ENCODE measurements at places on chromosomes 3 and 15. TPM values are rescaled to one million over a fixed set of nuclear protein-coding genes. Genes with fewer than 3 reads are reported as not detected.

- no peaks in the 10 kb centered on the region for H3K4me1 ChIP-seq
- DNase-seq: no peak
- no peak overlapping the region for H3K27ac ChIP-seq
- H3K27me3 ChIP-seq: no peaks in the 10 kb centered on the region
- no peaks in the 10 kb centered on the region for H3K36me3 ChIP-seq
- H3K4me3 ChIP-seq: no peak overlapping the region
These were observed 1188.0 kb upstream of the ALCAM start for GRCh38 chr3:104178680-104179079.

- H3K36me3 ChIP-seq: no peaks in the 10 kb centered on the region
- H3K4me3 ChIP-seq: no peak overlapping the region
- H3K27me3 ChIP-seq: no peaks in the 10 kb centered on the region
- no peaks in the 10 kb centered on the region for H3K4me1 ChIP-seq
- no peak for DNase-seq
These were observed 5.7 kb downstream of the TMEM207 start for GRCh38 chr3:190444006-190444405.

DNA sequence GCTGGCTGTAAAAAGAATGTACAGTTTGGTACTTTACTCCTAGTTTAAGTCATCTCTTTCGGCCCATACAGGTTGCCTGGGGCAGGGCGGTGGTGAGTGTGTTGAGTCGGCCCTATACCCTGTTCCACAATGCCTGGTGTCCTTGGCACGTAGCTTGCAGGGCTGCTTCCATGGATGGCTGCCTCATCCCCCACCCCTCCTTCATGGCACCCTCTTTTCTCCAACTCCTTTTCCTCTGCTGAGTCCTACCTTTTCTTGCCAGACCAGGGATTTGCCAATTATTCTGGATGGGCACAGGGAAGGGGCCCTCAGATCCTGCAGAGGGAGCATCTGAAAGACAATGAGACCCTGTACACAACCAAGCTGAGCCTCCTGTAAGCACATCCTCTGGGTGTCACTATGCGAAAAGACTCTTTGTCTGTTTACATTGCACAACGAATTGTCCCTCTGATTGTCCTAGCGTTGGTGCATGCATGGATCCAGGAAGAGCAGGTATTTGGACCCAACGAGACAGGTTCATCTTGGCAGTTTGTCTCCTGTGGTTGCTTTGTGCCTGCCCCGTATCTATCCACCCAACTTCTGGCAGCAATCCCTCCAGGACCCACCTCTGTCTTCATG, 73.6 kb upstream of the CGNL1 start:
- no peak overlapping the region for H3K27ac ChIP-seq
- no peak overlapping the region for H3K4me3 ChIP-seq
- no peak for DNase-seq
- no peaks in the 10 kb centered on the region for H3K36me3 ChIP-seq
- H3K27me3 ChIP-seq: no peaks in the 10 kb centered on the region
- H3K4me1 ChIP-seq: no peaks in the 10 kb centered on the region

GRCh38 chr15:94297558-94297957, 66.2 kb downstream of the MCTP2 start:
- H3K4me3 ChIP-seq: no peak overlapping the region
- no peaks in the 10 kb centered on the region for H3K27me3 ChIP-seq
- no peak for DNase-seq
- H3K4me1 ChIP-seq: no peaks in the 10 kb centered on the region
- no peak overlapping the region for H3K27ac ChIP-seq
- no peaks in the 10 kb centered on the region for H3K36me3 ChIP-seq

GRCh38 chr3:124611520-124611919, 118.7 kb upstream of the UMPS start:
- no peaks in the 10 kb centered on the region for H3K27me3 ChIP-seq
- H3K4me1 ChIP-seq: no peaks in the 10 kb centered on the region
- no peak for DNase-seq
- no peak overlapping the region for H3K4me3 ChIP-seq

DNA sequence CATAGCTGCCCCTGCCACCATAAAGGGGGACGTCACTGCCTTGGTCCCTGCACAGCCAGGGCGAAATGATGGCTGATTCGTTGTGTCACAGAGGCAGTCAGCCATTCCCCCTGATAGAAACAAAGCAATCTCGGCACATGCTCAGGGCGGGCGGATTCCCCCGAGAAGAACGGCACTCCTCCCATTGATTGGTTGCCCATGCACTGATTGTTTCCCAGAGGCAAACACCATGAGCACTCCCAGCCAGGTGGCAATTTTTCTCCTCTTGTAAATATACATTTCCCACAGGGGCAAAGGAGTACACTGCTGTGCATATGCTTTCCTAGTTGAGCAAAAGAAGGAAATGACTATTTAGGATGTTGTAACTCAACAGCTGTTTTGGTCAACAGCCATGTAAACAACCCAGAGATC, 56.5 kb downstream of the KY start:
- no peak overlapping the region for H3K27ac ChIP-seq
- no peaks in the 10 kb centered on the region for H3K36me3 ChIP-seq
- H3K4me1 ChIP-seq: no peaks in the 10 kb centered on the region
- H3K4me3 ChIP-seq: no peak overlapping the region

DNA sequence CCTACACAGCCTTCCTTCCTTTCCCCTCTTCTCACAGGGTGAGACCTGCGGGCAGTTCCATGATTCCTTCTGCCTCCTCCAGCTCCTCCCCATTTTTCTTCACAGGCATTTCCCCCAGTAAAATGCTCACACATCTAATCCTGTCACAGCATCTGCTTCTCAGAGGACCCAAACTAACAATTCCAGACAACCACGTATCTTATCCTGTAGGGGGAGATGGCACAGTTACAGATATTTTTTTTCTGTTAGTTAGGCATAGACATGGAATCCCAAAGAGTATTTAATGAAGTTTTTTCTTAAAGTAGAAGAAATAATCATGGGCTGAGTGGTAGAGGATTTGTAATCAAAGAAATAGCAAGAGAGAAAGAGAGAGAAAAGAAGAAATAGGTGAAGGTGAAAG, 373.1 kb upstream of the ADAMTS9 start:
- no peaks in the 10 kb centered on the region for H3K27me3 ChIP-seq
- H3K4me1 ChIP-seq: no peaks in the 10 kb centered on the region
- H3K36me3 ChIP-seq: no peaks in the 10 kb centered on the region
- no peak overlapping the region for H3K4me3 ChIP-seq
- no peak overlapping the region for H3K27ac ChIP-seq

GRCh38 chr3:171364500-171364899, 95.7 kb downstream of the TNIK start:
- no peak for DNase-seq
- no peaks in the 10 kb centered on the region for H3K27me3 ChIP-seq
- no peaks in the 10 kb centered on the region for H3K4me1 ChIP-seq
- no peak overlapping the region for H3K27ac ChIP-seq
- no peak overlapping the region for H3K4me3 ChIP-seq

DNA sequence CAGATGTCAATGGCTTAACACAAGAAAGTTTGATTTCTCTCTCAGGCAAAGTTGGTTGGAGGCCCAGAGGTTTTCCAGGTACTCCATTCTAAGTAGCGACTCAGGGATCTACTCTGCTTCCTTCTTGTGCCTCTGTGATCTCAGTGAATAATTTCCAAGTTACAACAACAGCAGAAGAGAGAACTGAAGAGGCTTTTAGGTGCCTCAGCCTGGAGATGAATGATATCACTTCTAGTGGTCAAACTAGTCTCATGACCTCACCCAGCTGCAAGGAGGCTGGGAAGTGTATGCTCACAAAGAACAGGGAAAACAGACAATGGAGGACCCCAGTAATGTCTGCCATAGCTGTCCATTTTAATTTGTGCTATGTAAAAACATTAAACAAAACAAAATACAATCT, 4.6 kb upstream of the PRICKLE2 start:
- H3K27ac ChIP-seq: no peak overlapping the region
- DNase-seq: no peak
- H3K4me1 ChIP-seq: peaks cover 9% of the 10 kb centered on the region
- no peaks in the 10 kb centered on the region for H3K27me3 ChIP-seq
- no peak overlapping the region for H3K4me3 ChIP-seq
- H3K36me3 ChIP-seq: no peaks in the 10 kb centered on the region

DNA sequence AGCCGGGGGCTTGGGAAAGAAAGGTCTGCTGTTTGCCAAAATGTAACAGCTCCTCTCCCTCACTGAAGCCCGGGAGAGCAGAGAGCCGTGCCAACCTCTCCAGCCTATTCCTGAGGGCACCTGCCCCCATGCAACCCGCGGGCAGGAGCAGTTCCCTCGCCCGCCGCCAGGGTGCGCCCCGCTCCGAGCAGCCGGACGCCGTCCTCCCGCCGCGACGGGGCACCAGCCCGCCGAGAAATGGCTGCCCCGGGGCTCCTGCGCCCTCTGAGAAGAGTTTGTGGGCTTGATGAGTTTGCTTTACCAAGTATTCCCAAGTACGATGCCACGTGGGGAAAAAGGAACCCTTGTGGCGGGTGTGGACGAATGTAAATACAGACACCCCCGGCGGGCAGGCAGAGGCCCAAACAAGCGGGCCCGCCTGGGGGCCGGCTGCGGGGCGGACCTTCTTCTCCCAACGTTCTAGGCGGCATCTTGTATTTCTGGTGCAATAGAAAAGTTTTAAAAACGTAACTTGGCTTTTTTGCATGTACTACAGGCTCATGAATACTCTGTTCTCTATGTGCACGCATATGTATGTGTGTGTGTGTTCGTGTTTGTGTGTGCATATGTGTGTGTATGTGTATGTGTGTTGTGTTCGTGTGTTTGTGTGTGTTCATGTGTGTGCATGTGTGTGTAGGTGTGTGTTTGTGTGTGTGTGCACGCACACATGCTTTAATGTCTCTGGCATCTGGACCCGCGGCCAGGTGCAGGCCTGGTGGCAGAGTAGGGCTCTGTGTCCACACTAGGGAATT, 162.9 kb downstream of the CHSY1 start:
- no peaks in the 10 kb centered on the region for H3K36me3 ChIP-seq
- peak overlapping the region; percentile 66 for H3K27ac ChIP-seq
- no peaks in the 10 kb centered on the region for H3K4me1 ChIP-seq
- DNase-seq: peak; percentile 79

GRCh38 chr3:197029511-197030167, at the start of gene MELTF:
TSS of gene MELTF (minus strand) at chr3:197029817. CDS start at chr3:197029702, 115 bp downstream.
- no peak for DNase-seq
- H3K4me1 ChIP-seq: no peaks in the 10 kb centered on the region
- H3K36me3 ChIP-seq: no peaks in the 10 kb centered on the region
- peak within 1 kb of the TSS; percentile 22 for H3K4me3 ChIP-seq

- no peak for DNase-seq
- no peaks in the 10 kb centered on the region for H3K27me3 ChIP-seq
- H3K4me1 ChIP-seq: no peaks in the 10 kb centered on the region
- no peak overlapping the region for H3K4me3 ChIP-seq
- no peak overlapping the region for H3K27ac ChIP-seq
- no peaks in the 10 kb centered on the region for H3K36me3 ChIP-seq
These were observed 114.4 kb downstream of the RYR3 start for GRCh38 chr15:33425142-33425541.

- no peaks in the 10 kb centered on the region for H3K4me1 ChIP-seq
- H3K27me3 ChIP-seq: no peaks in the 10 kb centered on the region
- no peaks in the 10 kb centered on the region for H3K36me3 ChIP-seq
- H3K4me3 ChIP-seq: no peak overlapping the region
- no peak for DNase-seq
These were observed 111.7 kb downstream of the NUP210 start for GRCh38 chr3:13308380-13308801.

GRCh38 chr3:89179355-89180001, 72.1 kb downstream of the EPHA3 start:
- H3K4me1 ChIP-seq: no peaks in the 10 kb centered on the region
- no peak for DNase-seq
- no peak overlapping the region for H3K27ac ChIP-seq
- H3K4me3 ChIP-seq: no peak overlapping the region
- no peaks in the 10 kb centered on the region for H3K36me3 ChIP-seq
- no peaks in the 10 kb centered on the region for H3K27me3 ChIP-seq

GRCh38 chr3:129663045-129663446, 56.6 kb upstream of the PLXND1 start:
- DNase-seq: no peak
- H3K27ac ChIP-seq: no peak overlapping the region
- H3K27me3 ChIP-seq: no peaks in the 10 kb centered on the region
- no peaks in the 10 kb centered on the region for H3K36me3 ChIP-seq

- no peaks in the 10 kb centered on the region for H3K4me1 ChIP-seq
- H3K36me3 ChIP-seq: no peaks in the 10 kb centered on the region
- H3K27me3 ChIP-seq: no peaks in the 10 kb centered on the region
- H3K4me3 ChIP-seq: no peak overlapping the region
- no peak overlapping the region for H3K27ac ChIP-seq
- DNase-seq: no peak
These were observed 183.7 kb upstream of the NAALADL2 start for GRCh38 chr3:174675406-174675805.

GRCh38 chr3:50971487-50971924, 296.8 kb downstream of the DOCK3 start:
- DNase-seq: no peak
- no peak overlapping the region for H3K27ac ChIP-seq
- no peaks in the 10 kb centered on the region for H3K36me3 ChIP-seq
- H3K4me1 ChIP-seq: no peaks in the 10 kb centered on the region

DNA sequence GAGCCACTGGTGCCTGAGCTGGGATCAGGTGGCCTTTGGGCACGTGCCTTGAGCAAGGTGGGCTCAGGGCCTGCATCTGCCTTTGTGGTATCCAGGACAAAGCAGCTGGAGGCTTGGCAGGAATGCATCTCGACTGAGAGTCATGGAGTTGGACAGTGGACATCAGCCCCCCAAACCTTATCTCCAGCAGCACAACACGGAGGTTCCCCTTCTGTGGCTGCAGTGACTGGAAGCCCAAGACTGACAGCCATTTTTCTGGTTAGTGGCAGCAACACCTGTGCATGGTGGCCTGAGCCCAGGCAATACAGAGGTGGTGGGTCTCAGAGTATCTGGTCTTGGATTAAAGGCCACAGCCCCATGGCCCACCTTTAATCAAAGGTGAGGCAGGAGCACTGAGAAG, 27.8 kb upstream of the TSEN2 start:
- no peaks in the 10 kb centered on the region for H3K36me3 ChIP-seq
- H3K27ac ChIP-seq: no peak overlapping the region
- H3K4me1 ChIP-seq: no peaks in the 10 kb centered on the region
- DNase-seq: no peak
- no peaks in the 10 kb centered on the region for H3K27me3 ChIP-seq

DNA sequence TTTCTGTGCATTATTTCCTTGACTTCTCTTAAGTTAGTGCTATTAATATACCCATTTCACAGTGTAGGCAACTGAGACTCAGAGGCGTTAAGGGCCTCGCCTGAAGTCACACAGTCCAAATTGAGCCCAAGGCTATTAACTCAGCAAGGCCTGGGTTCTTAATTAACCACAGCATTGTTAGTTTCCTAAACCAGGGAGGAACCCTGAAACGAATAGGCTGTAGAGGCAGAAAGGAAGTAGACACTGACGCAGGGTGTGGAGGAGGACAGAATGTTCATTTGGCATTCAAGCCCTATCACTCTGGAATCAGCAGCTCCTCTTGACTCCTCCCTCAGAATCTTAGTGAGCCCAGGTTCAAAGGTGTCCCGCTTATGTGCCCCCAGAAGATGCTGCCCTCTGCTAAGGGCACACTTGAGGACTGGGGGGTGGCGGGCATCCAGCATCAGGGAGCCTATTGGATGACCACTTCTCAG, 13.9 kb downstream of the ARHGEF3 start:
- H3K27me3 ChIP-seq: no peaks in the 10 kb centered on the region
- peaks cover 49% of the 10 kb centered on the region for H3K4me1 ChIP-seq
- DNase-seq: no peak
- H3K36me3 ChIP-seq: no peaks in the 10 kb centered on the region
- H3K27ac ChIP-seq: peak overlapping the region; percentile 6

IL17RB gene
- 6.1 TPM for total RNA-seq

NME9 gene
- total RNA-seq: not detected

GHSR gene
- total RNA-seq: not detected

CDHR4 gene
- total RNA-seq: 1.3 TPM

SAXO2 gene
- 2.6 TPM for total RNA-seq

UTS2B gene
- 0.90 TPM for total RNA-seq

ATP13A5 gene
- not detected for total RNA-seq

DISP2 gene
- total RNA-seq: under 0.01 TPM

CTXN2 gene
- total RNA-seq: not detected

FOXL2 gene
- not detected for total RNA-seq

HAUS2 gene
- total RNA-seq: 29.1 TPM
